ENCODE measurements at places on chromosomes 5 and 9.
A peak's percentile ranks its signal among the peaks of the same experiment; 100 is the strongest.

GRCh38 chr5:337563-338130 is 16.1 kb downstream of the AHRR start:
- DNase-seq, result no peak

DNA sequence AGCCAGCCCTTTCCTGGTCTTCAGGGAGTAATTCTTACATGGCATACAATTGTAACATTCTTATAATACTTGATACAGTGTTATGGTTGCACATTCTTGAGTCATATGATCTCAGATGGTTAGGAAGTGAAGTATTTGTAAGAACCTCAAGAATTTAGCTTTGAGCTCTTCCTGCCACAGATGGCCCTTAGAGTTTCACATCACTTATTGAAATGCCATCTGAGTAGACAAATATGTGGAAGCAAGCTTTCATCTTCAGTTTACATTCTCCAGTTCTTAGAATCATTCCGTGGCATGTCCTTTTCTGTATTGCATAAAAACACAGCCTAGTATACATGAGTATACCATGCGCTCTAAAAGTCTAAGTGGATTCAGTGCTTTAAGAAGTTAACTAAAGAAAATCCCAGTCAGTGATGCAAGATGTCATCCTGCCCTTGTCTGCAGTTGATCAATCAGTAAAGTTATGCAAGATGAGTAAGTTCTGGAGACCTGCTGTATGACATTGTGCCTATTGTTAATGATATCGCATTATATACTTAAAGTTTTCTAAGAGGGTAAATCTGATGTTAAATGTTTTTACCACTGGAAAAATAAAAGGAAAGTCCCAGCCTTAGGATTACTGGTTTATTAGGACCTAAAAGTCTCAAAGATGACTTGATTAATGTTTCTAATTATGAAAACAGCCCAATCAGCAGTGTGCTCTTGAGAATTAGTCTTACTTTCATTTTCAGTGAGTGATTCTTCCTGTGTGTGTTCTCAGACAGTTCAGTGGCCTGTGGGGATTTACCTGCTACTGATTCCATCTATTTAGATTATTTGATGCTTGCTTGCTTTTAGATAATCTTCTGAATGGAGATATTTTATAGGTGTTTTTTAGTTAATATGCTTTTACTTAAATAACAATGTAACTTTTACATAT is 29.4 kb downstream of the RHOBTB3 start:
- DNase-seq, result no peak

DNA sequence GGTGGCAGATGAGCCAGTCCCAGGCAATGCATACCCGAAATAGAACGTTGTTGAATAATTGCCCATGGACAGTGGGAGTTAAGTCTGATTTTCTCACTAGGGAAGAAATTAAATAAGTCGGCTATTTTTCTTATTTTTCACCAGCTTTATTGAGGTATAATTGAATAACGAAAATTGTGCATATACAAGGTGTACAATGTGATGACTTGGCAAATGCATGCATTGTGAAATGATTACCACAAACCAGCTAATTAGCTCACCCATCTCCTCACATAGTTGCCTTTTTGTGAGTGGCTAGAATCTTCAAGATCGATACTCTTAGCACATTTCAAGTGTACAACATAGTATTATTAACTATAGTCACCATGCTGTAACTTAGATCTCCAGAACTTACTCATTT is 249.6 kb downstream of the ROR2 start:
- DNase-seq, result no peak

DNA sequence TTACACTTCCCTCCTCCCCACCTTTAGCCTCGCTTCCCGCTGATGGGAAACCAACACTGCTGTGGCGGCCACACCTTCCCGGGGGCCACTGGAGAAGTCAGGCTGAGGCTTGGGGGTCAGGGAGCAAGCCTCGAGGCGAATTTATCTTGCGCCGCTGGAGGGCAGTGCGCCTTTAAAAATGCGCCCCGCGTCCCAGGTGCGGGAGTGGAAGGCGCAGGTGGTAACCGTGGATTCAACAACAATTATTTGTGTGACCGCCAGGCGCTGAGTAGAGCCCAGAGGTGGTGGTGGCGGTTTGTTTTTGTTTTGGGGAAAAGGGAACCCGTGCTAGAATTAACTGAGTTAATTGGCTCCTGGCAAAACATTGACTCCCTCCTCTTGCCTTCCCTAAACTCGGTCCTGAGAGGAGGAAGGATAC is 1.1 kb downstream of the CFAP77 start:
- DNase-seq, result peak; percentile 33

DNA sequence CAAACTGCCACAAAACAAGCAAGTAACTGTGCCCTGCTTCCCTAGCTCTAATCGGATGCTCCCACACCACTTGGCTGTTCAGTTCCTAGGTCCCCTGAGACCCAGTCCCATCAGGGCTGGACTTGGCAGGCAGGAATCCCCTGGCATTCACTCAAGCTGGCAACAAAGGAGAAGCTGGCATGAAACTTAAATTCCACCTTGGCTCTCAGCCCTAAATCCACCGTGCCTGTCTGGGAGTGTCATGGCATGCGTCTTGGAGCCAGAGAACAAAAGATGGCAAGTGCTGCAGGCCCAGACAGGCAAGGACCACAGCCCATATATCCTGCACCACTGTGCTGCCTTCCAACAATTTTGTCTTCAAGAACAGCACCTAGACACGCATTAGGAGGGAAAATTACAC is 38.2 kb downstream of the ETF1 start:
- peak; percentile 52 for DNase-seq

All from pancreas (tissue), 10 donors.